ENCODE measurements at places on chromosomes 2 and 18.

- DNase-seq = no peak
These were observed 12.3 kb downstream of the FBLN7 start for GRCh38 chr2:112150447-112150846.

- no peak for DNase-seq
These were observed 52.2 kb downstream of the EIF5B start for GRCh38 chr2:99389371-99389770.

- DNase-seq = no peak
These were observed 33.6 kb downstream of the PLCL1 start for GRCh38 chr2:197838036-197838435.

DNA sequence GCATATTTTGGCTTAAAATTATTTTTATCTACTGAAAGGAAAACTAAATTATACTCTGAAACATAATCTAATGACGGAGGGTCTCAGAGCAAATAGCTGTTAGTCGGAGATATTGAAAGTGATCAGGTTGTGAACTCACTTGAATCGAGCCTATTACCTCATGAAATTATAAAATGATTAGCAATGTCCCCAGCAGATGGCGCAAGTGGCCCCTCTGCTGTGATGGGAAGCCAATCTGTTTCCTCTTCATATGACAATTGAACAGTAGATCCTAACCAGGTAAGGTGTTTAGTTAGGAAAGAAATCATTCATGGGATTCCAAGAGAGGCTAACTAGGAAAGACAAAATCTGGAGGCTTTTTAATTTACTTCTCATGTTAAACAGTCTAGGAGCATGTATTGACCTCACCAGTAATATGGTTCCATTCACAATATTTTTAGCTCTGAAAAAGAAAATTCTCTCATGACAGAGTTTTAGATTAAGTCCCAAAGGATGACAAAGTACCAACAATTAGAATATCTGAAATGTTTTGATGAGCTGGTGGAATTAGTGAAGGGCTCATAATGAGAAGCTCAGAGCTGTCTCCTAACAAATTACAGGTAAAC is 29.9 kb upstream of the MPPE1 start:
- DNase-seq = peak; percentile 70

GRCh38 chr2:237213315-237214022 is 127.8 kb downstream of the COPS8 start:
- DNase-seq = no peak

- no peak for DNase-seq
These were observed 1523.7 kb upstream of the ACVR2A start for GRCh38 chr2:146321175-146321574.

DNA sequence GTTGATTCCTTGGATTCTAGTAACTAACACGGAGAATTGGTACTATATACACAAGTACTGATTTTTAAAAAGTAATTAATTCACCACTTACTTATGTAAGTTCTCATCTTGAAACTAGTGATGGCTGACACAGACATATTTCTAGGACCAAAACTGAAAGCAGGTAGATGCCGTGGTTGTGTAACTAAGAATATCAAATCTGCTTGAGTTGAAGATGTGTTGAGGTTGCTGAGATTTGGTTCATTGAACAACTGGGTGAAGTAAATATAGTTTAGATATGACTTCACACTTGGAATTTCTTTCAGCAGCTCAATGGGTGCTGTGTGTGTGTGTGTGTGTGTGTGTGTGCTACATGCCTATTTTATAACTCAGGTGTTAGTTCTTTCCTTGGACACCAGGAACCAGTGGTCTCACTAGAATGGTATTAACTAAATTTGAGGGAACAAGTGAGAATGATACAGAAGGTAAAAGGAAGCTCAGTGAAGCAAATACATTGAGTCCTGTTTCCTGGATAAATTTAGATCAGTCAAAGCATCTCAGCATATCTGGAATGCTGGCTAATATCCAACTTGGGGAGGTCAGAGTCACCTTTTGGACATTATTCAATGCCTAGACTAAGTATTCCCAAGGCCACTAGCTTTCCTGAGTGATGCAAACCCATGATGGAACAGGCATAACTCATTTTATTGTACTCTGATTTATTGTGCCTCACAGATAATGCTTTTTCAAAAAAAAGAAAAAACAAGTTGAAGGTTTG is 110.7 kb upstream of the ZEB2 start:
- no peak for DNase-seq

GRCh38 chr2:105954891-105955290 is 210.2 kb downstream of the NCK2 start:
- DNase-seq = no peak

DNA sequence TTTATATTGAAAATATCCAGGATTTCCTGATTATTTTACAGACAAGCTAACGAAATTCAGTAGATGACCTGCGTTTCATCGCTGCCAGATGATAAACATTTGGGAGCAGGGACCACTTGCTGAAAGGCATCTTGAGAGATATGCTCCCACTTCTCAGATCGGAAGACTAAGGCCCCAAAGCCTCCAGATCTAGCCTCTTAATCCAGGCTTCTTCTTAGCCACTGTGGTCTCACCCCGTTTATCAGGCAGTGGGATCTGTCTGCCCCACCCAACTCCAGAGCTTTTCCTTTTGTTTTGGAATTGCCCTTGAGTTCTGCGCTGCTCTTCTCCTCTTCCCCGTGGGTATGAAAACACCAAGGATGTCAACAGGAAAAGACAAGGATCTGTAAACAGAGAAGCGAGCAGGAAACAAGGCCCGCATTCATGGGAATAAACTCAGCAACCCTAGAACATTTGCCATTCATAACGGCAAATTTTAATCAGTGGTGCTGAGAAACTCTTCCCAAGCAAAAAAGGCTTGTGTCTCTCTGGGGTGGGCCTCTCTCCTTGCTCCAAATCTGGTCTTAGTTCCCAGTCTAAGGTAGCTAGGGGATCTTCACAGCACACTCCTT is 21.4 kb downstream of the MYL12B start:
- no peak for DNase-seq

- no peak for DNase-seq
These were observed 158.4 kb downstream of the RNF152 start for GRCh38 chr18:61734396-61734795.

- no peak for DNase-seq
These were observed 15.5 kb upstream of the ARHGAP28 start for GRCh38 chr18:6714010-6714409.

- no peak for DNase-seq
These were observed 111.4 kb downstream of the SLC39A10 start for GRCh38 chr2:195768431-195768830.

DNA sequence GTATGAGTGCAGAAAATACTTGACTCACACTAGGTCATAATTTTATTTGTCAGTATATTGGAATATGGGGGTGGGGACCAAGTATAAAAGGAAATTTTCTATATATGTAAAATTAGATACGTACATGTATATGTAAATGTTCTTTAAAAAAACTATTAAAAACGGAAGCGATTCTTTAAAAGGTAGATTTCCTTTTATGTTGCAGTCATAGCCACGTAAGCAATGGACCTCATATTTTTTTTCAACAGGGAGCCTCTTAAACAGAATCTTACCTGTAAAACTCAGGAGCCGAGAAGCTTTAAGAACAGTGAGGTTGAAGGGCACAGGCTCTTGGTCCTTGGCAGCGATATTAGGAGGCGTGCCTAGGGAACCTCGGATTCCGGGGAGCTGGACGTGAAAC is 3.3 kb downstream of the RHBDD1 start:
- no peak for DNase-seq

DNA sequence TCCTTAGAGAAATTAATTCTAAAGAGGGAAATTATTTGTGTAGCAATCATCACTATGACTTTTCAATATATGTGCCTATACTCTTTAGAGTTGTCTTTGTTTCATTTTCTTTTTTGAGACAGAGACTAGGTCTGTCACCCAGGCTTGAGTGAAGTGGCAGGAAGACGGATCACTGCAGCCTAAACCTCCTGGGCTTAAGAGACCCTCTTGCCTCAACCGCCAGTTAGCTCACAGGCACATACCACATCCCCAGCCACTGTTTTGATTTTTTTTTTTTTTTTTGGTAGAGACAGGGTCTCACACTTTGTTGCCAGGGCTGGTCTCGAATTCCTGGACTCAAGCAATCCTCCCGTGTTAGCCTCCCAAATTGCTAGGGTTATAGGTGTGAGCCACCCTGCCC is 12.4 kb downstream of the YWHAQ start:
- no peak for DNase-seq

- no peak for DNase-seq
These were observed 9.9 kb upstream of the WNT6 start for GRCh38 chr2:218849721-218850120.

DNA sequence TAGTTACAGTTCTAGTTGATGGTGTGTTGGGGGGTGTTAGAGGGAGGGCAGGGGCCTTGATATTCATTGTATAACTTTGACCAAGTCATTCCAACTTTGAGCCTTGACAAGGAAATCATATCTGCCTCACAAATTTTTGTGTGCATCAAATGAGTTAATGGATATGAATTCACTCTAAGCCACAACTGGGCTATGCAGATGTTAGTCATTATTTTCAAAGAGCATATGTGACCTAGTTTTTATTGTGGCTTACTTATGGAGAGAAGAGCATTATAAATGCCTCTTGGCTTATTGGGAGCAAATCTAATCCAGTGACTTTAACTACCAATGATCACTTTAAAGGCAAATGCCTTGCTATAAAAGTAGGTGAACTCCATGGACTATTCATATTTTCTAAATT is 250.2 kb downstream of the LPIN1 start:
- no peak for DNase-seq

DNA sequence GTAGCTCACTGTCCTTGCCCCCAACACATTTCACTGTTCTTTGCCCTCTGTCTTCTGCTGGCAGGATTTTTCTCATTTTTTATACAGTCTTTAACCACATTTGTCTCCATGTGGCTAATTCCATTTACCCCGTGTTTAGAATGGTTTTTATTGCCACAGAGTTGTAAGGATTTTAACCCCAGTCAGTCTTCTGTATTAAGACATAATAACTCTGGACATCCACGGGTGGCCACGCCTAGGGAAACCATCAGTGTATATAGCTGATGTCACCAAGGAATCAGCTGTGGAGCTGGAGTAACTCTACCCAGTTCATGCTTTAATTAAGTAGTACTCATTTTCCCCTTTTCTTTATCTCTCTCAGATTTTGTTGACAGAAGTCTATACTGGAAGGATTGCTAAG is 139.8 kb downstream of the MAP4K4 start:
- DNase-seq = no peak

- DNase-seq = no peak
These were observed 1199.1 kb upstream of the GYPC start for GRCh38 chr2:125456693-125457363.

- DNase-seq = no peak
These were observed 2.7 kb downstream of the ID2 start for GRCh38 chr2:8684540-8684877.

GRCh38 chr2:46340740-46341420 is 43.7 kb downstream of the EPAS1 start:
- DNase-seq = no peak

GRCh38 chr2:62931536-62931935 is 119.1 kb upstream of the OTX1 start:
- no peak for DNase-seq

GRCh38 chr2:39483534-39483933 is 46.4 kb upstream of the MAP4K3 start:
- DNase-seq = no peak

DNA sequence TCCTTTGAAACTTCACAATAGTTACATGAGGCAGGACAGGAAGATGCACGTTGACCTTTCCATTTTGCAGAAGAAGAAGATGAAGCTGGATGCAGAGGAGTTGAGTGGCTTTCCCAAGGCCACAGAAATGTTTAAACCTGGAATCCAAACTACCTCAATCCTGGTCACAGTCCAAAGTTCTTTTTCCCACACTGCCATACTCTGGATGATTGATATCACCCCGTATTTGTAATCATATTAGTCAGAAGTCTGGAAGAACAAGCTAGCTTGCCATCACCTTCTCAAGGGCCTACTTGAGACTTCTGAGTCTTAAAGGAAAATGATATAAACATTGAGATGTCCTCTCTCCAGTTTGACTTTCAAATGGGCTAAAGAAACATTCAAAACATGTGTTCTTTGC is 190.1 kb downstream of the LNPK start:
- DNase-seq = no peak

- DNase-seq = no peak
These were observed 127.3 kb downstream of the DDX1 start for GRCh38 chr2:15718944-15719323.

DNA sequence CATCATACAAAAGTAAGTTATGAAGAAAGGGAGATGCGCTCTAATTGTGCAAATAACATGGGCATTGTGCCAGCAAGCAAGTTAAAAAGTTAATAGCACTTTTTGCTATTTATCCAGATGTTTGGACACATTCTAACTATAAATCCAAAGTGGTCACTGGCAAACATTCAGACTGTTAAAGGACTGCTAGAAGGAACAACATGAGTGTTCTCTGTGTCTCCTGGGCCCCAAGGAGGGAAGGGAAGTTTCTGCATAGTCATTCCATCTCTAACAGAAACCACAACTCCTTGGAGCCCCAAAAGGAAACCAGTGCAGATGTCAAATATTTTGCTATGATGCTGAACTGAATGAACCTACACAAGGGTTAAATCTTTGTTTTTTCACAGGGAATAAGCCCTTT is 213.3 kb upstream of the HNRNPA3 start:
- DNase-seq = no peak

GRCh38 chr2:26979741-26980140 is 9.3 kb downstream of the MAPRE3 start:
- no peak for DNase-seq
